ENCODE measurements at places on chromosomes 1 and 21. TPM values are rescaled to one million over a fixed set of nuclear protein-coding genes. Genes with fewer than 3 reads are reported as not detected.

TMCC2 gene
- total RNA-seq: 0.78 TPM

PDE9A gene
- total RNA-seq: not detected

TMEM81 gene
- total RNA-seq: 1.3 TPM

PTGS2 gene
- 33.7 TPM for total RNA-seq

NMNAT1 gene
- 13.9 TPM for total RNA-seq

Measured in articular chondrocyte of knee joint (primary cell).